ENCODE measurements at places on chromosomes 5 and 9.

- no peak for DNase-seq
Observed at GRCh38 chr9:1890816-1891215, 124.3 kb upstream of the SMARCA2 start.

DNA sequence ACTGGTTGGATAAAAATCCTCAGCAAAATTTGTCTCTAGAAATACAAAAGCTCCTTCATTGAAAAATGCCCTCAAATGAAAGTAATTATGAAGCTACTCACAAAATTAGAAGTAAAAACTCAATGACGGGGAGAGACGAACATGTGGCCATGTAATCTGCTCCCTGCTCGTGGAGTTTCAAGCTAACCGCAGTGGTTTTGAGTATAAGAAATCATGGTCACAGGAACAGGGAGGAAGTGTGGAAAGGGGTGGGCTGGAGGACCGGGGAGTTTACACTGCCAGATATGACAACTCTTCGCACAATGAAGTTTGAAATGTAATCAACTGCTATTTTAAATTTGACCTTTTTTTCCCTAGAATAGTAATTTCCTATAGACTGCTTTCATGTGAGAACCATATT is 765.4 kb upstream of the DMAC1 start:
- DNase-seq, result no peak

DNA sequence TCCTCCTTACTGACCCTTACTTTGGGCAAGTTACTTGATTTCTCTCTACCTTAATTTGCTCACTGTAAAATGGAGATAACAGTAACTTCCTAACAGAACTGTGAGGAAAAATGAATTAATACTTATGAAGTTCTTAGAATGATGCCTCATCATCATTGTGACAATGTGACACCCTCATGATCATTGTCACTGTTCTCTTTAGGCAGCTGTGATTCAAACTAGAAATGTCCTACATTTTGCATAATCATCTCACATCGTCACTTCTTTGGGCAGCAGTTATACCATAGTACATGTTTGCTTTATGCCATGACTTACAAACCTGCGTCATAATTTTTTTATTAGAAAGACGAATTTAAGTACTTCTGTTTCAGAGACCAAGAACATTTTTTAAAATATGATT is 9.7 kb downstream of the SLC30A5 start:
- DNase-seq, result no peak

DNA sequence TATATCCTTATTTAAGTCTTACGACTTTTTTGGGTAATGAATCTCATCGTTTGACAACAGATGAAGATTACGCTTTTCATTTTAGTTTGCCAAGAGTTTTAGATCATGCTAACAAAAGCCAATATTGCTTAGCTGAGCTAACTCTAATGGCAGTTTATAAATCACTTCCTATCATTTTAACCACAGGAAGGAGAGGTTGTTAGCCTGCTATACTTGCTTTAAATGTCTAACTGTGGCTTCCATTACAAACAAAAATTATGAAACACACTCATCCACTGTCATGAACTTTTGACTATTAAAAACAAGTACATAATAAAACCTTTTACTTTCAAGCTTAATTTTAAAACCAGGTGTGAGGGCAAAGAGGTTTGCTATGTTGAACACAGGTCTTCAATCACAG is 53.7 kb upstream of the ANKH start:
- DNase-seq, result no peak

- no peak for DNase-seq
Observed at GRCh38 chr5:148412124-148412523, 28.4 kb downstream of the FBXO38 start.

DNA sequence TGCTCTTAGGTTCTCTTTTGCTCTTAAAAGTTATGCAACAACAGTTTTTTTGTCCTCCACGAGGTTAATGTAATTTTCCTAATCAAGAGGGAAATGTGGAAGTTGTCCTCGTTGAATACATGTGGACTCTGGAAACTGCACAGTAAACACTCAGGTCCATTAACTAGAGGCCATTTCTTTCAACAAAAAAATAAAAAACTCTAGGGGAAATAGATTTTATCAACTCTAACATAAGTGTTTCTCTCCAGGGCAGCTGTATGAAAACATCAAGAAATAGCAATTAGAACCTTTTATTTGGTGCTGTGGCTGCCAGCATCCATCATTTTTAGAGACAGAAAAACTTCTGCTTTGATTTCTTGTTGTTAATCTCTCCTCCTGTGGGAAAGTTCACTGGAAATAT is 288.6 kb downstream of the ICE1 start:
- no peak for DNase-seq

GRCh38 chr5:93569300-93570160 is 11.5 kb downstream of the NR2F1-AS1 start:
- DNase-seq, result no peak

DNA sequence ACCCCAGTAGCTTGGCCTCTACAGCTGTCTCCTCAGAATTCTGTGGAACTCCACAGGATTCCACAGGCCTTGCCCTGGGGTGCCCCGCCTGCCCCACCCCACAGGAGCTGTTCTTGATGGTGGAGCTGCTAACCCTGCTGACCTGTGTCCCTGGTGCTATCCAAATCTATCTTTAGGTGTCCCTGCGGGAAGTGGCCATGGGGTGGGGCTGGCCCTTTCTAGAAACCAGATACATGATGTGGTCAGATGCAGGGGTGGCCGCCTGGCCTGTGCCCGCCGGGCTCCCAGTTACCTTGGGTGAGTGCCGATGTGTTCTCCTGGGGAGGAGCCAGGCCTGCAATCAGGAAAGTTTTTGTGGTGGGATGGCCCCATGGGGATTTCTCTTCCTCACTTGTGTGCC is 34.2 kb downstream of the WNK2 start:
- DNase-seq, result no peak

DNA sequence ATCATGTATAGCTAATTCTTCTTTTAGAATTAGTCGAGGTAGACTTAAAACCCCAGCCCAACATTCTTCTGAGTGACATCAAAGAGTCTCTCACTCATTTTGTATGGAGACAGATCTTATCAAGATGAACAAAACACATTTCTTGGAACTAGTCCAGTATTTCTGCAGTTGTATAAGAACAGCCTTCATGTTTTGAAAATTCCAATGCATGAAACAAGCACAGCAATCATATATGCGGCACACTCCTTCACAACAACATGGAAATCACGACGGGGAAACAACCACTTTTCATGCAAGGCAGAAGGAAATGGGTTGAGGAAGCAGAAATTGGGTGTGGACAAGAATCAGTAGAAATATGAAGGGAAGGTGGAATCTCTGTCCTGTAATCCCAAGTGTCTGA is 113.8 kb downstream of the PLK2 start:
- no peak for DNase-seq

GRCh38 chr5:96074870-96075269 is 113.2 kb upstream of the ELL2 start:
- no peak for DNase-seq

GRCh38 chr9:130905125-130905901 is 8.7 kb upstream of the QRFP start:
- no peak for DNase-seq

GRCh38 chr9:37942621-37943344 is 38.9 kb upstream of the SLC25A51 start:
- no peak for DNase-seq

DNA sequence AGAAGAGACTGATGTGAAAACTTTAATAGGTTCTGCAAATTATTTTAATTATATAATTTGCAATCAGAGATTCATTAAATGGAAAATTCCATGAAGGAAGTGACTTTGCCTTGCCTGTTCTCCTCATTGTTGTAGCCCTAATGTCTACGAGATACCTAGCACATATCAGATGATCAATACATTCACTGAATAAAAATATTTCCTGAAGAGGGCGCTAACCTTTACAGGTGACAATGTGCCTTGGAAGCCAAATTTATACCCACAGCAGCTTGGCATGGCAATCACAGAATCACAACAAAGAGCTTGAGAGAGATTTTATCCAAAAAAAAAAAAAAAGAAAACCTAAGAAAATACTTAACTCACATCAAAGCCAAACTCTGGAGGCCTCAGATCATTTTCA is 17.4 kb downstream of the HAUS6 start:
- DNase-seq, result peak; percentile 11

DNA sequence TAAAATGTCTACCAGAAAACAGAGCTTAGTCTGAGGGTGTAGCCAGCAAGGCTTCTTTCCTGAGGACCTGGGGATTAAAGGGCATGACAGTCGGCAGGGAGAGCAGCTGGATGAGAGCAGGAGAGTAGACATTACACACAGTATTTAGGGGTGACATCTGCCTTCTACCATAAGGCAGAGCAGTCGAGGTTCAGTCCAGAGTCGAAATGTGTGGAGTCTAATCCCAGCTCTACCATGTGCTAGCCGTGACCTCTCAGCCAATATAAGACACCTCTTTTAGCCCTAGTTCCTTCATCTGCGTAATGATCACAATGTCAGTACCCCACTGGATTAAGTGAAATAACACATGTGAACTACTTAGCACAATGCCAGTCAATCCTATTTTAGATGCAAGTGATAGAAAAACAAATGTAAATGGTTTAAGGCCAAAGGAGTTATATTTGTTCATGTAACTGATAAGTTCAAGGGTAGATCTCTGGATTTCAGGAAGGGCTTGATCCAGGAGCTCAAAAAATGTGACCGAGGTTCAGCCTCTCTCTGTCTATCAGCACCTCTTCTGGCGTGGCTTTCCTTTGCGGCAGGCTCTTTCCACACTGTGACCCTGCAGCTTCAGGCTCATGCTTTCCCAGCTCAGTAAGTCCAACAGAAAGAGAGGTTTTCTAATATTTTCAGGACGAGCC is 16.2 kb upstream of the CPLX2 start:
- no peak for DNase-seq

DNA sequence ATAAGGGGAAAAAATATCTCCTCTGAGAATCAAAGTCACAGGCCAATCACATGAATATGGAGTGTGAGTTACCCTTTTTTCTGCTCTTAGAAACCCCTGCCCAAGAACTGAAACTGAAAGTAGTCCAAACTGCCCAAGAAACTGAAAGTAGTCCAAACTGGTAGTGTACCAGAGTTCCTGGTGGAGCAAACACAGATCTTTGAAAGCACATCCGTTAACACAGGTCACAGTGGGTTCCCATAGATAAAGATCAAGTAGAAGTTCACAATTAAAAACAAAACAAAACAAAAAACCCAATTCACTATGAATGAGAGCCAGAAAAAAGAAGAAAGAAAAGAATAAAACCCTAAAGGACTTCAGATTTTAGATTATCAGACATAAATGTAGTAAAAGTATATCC is 332.4 kb upstream of the EFNA5 start:
- DNase-seq, result peak; percentile 58

GRCh38 chr5:81233080-81233634 is at the start of gene CKMT2:
Gene CKMT2, plus strand, starts transcription at chr5:81233322. Its CDS starts 17,811 bp downstream, at chr5:81251133.
- DNase-seq, result peak; percentile 79

GRCh38 chr5:134079748-134080581 is 34.5 kb upstream of the TCF7 start:
- no peak for DNase-seq

- no peak for DNase-seq
Observed at GRCh38 chr5:170353961-170354360, 35.2 kb downstream of the KCNMB1 start.

DNA sequence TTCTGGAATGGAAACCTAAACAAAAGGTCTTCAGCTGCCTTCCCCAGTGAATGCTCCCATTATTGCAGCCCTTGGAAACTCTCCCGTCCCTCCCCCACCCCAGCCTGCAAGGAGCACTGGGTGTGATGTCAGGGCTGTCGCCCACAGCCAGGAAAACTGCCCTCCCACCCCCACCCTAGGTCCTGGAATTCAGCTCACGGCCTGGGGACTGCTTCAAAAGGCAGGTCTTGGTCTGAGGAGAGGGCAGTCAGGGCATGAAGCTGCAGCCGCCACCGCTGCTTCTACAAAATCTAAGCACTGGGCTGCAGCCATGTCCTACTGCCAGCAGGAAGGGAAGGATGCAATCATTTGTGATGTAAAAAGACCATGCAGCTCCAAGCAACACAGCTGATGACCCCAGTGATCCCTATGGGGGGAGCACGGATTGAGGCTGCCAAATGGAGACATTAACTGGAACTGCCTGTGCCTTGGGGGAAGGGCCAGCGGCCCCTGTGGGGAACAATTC is 11.4 kb downstream of the GRHPR start:
- no peak for DNase-seq

- no peak for DNase-seq
Observed at GRCh38 chr9:92175441-92175840, 60.2 kb upstream of the SPTLC1 start.

DNA sequence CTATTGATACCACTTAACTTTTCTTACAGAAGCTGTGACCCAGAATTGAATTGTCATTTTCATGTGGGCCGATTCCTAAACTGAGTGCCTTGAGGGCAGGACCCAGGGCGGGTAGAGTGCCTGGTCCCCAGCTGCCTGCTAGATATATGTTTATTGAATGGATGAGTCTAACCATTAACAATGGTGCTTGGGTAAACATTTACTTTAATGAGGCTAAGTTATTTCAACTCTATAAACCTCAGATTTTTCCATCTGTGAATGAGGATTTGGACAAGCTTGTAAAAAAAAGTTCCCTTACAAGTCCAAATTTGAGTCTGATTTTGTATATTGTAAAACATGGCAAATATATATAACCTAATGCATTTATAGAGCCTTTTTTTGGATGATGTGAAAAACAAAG is 181.8 kb upstream of the ELL2 start:
- no peak for DNase-seq

- no peak for DNase-seq
Observed at GRCh38 chr9:8223861-8224260, 424.3 kb upstream of the DMAC1 start.

GRCh38 chr5:61658592-61659008 is 326.5 kb downstream of the ZSWIM6 start:
- DNase-seq, result peak; percentile 84

DNA sequence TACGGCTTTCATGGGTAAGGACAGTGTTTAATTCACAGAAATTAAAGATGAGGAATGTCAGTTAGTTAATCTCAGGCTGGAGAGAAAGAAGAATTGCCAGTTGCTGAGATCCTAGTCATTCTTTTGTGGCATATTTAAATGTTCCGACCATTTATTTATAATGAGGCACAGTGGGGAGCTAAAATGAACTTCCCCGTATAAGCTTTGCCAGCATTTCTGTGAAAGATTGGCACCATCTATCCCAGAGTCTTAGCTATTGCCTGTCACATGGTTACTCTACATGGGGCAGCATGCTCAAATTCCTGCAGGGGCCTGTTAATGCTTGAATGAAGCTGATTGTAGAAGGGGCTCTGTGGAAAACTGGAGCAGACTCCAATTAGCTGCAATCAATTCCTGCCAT is 314.1 kb downstream of the PRELID2 start:
- DNase-seq, result no peak

DNA sequence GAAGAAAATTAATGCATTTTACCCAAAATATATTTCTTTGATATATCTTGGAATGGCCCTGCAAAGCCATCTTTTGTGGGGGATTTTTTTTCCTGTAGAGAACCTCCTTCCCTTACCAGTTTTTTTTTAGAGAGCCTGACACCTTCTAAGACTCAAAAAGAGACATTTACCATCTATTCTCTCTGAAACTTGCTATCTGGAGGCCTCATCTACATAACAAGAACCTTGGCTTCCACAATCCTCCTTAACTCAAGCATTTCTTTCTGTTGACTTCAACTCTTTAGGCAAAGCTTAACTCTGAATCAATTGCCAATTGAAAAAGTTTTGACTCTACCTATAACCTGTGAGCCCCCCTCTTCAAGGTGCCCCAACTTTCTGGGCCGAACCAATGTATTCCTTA is 6.2 kb downstream of the SLC45A2 start:
- DNase-seq, result no peak

All from AG20443 (cell line).